Thoracic aorta (tissue), 2 donors: ENCODE measurements at places on chromosomes 12 and 14.

DNA sequence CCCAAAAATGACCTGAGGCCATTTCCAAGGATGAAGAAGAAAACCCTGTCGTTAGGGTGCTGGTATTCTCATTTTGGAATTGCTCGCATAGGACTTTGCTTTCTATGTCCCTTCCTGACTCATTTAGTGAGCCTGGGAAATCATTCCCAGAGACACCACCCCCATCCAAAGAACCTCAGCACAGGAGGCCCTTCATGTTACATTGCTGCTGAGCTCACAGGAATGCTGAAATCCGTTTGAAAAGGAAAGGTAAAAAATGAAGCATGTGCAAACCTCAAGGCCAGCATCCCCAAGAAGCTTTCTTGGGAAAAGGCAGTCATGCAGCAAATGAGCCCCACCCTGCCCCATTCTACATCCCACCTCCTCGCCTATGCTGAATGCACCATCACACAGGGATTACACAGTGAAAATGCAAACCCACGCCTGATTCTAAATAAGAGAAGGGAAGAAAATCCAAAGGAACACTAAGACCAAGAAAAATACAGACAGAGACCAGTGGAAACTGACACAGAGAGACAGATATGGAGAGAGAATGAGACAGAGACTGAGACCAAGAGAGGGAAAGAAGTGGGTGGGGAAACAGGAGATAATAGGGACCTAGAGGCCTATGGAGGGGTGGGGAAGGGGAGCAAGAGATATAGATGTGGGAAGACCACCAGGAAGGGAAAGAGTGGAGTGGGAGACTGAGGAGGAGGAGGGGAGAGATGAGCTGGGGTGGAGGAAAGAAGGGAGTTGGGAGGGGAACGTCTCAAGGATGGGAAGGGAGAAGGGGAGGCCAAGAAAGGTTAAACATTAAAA, 33.5 kb downstream of the NIN start:
- H3K4me1 ChIP-seq: no peaks in the 10 kb centered on the region
- no peak for DNase-seq
- no peaks in the 10 kb centered on the region for H3K27me3 ChIP-seq
- H3K27ac ChIP-seq: no peak overlapping the region
- no peak overlapping the region for H3K4me3 ChIP-seq

GRCh38 chr12:67388331-67389138, 119.4 kb downstream of the CAND1 start:
- no peak overlapping the region for H3K27ac ChIP-seq
- H3K27me3 ChIP-seq: no peaks in the 10 kb centered on the region
- DNase-seq: no peak
- H3K4me3 ChIP-seq: no peak overlapping the region
- H3K4me1 ChIP-seq: no peaks in the 10 kb centered on the region

DNA sequence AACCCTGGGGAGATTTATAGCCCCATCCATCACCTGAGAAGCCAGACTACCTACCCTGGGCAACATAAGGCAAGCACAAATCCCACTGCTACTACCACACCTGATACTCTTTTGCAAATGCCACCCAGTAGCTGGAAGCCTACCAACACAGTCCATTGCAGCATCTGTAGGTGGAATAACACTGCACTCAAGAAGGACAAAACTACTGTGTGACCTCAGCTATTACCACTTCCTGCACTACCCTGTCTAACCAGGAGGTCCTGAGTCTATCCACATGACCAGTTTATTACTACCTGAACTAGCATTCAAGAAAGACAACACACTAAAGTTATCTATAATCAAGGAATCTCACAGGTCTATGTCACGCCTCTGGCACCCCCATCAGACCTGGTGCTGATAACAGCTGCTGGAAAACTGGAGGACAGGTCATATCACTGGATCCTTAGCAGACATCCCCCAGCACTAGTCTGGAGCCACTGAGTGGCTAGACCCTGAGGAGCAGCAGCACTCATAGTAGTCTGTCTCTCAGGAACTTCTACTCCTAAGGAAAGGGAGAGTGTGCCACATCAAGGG, 2.9 kb upstream of the CLEC1A start:
- peaks cover 11% of the 10 kb centered on the region for H3K4me1 ChIP-seq
- no peaks in the 10 kb centered on the region for H3K27me3 ChIP-seq
- H3K36me3 ChIP-seq: no peaks in the 10 kb centered on the region
- no peak overlapping the region for H3K27ac ChIP-seq
- no peak for DNase-seq

- H3K4me1 ChIP-seq: peaks cover 14% of the 10 kb centered on the region
- no peak overlapping the region for H3K4me3 ChIP-seq
Measured at GRCh38 chr14:35414365-35414764, 9.8 kb upstream of the NFKBIA start.

GRCh38 chr12:38113991-38114390, 202.6 kb upstream of the ALG10B start:
- H3K4me1 ChIP-seq: no peaks in the 10 kb centered on the region
- H3K27ac ChIP-seq: no peak overlapping the region
- no peak for DNase-seq
- H3K27me3 ChIP-seq: no peaks in the 10 kb centered on the region
- no peaks in the 10 kb centered on the region for H3K36me3 ChIP-seq

DNA sequence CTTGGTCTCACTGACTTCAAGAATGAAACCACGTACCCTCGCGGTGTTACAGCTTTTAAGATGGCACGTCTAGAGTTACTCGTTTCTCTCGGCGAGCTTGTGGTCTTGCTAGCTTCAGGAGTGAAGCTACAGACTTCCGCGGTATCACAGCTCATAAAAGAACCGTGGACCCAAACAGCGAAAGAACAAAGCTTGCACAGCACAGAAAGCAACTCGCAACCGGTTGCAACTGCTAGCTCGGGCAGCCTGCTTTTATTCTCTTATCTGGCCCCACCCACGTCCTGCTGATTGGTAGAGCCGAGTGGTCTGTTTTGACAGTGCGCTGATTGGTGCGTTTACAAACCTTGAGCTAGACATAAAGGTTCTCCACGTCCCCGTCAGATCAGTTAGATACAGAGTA, 4.2 kb upstream of the CLEC4C start:
- H3K4me1 ChIP-seq: no peaks in the 10 kb centered on the region
- no peak for DNase-seq
- H3K36me3 ChIP-seq: no peaks in the 10 kb centered on the region
- no peak overlapping the region for H3K4me3 ChIP-seq
- no peaks in the 10 kb centered on the region for H3K27me3 ChIP-seq

GRCh38 chr14:35068238-35069012, 22.4 kb downstream of the FAM177A1 start:
- H3K36me3 ChIP-seq: peaks cover 12% of the 10 kb centered on the region
- H3K27me3 ChIP-seq: no peaks in the 10 kb centered on the region

DNA sequence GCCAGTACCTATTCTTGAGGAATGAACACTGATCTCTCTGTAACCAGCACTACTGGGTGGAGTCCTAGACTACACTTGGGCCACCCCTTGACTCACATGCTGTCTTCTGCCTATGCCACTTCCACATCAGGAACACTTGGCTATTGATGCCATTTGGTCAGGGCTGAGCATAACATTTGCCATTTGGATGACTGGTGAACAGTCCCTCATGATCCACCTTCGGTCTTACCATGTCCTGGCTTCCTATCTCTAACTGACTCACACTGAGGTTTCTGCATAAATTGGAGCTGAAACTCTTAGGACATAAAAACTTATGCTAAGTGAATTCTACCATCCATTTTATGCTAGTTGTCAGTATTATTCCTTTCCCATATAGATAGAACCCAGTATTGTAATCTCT, 91.7 kb upstream of the PELI2 start:
- no peaks in the 10 kb centered on the region for H3K36me3 ChIP-seq
- H3K4me1 ChIP-seq: peaks cover 18% of the 10 kb centered on the region
- no peak overlapping the region for H3K27ac ChIP-seq
- H3K27me3 ChIP-seq: no peaks in the 10 kb centered on the region
- DNase-seq: no peak
- H3K4me3 ChIP-seq: no peak overlapping the region

DNA sequence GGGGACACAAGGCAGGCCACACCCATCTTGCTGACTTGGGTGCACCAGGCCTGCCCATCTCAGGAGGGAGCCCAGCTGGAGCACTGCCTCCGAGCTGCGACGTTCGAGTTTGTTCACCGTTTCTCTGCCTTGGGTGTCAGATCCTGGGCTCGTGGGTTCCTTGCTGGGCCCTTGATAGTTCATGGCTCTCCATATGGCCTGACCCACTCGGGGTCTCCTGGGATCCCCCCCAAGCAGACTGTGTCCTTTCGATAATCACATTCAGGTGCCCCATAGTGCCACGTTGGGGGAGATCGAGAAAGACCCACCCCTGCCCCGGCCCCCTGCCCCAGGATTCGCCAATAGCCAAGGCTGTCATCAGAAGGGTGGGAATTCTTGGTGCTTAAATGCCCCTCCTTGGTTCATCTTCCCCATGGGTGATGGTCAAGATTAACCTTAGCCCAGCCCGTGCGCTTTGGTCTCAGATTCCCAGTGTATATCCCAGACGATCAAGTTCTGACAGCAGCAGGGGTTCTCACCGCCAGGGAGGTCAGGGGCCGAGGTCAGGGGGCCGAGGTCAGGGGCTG, 7.4 kb downstream of the RFLNA start:
- no peaks in the 10 kb centered on the region for H3K27me3 ChIP-seq
- DNase-seq: no peak
- H3K4me3 ChIP-seq: no peak overlapping the region
- H3K36me3 ChIP-seq: no peaks in the 10 kb centered on the region
- H3K4me1 ChIP-seq: peaks cover 2% of the 10 kb centered on the region

- DNase-seq: no peak
- H3K27me3 ChIP-seq: no peaks in the 10 kb centered on the region
- H3K36me3 ChIP-seq: peaks cover 46% of the 10 kb centered on the region
- no peak overlapping the region for H3K4me3 ChIP-seq
Measured at GRCh38 chr14:35078082-35078481, 32.0 kb downstream of the FAM177A1 start.

- no peak for DNase-seq
- no peak overlapping the region for H3K27ac ChIP-seq
- H3K27me3 ChIP-seq: no peaks in the 10 kb centered on the region
- no peak overlapping the region for H3K4me3 ChIP-seq
- no peaks in the 10 kb centered on the region for H3K36me3 ChIP-seq
- no peaks in the 10 kb centered on the region for H3K4me1 ChIP-seq
Measured at GRCh38 chr14:29390081-29390832, 537.4 kb downstream of the PRKD1 start.
